ENCODE measurements at places on chromosomes 3 and 15.

DNA sequence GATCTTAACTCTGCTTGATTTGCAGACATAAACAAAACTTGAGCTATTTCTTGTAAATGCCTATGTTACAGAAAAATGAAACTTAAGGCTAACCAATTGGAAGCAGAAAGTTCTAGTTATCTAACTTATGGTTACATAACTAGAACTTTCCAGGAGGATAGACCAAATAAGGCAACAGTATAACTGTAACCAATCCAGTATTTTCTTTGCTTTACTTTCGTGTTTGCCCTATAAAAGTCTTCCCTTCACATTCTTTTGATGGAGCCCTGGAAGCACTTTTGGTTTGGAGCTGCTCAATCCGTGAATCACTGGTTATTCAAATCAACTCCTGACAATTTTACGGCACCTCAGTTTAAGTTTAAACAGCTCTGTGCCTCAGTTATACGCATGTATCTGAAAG lies 164.6 kb downstream of the SUCLG2 start:
- no peak for DNase-seq

DNA sequence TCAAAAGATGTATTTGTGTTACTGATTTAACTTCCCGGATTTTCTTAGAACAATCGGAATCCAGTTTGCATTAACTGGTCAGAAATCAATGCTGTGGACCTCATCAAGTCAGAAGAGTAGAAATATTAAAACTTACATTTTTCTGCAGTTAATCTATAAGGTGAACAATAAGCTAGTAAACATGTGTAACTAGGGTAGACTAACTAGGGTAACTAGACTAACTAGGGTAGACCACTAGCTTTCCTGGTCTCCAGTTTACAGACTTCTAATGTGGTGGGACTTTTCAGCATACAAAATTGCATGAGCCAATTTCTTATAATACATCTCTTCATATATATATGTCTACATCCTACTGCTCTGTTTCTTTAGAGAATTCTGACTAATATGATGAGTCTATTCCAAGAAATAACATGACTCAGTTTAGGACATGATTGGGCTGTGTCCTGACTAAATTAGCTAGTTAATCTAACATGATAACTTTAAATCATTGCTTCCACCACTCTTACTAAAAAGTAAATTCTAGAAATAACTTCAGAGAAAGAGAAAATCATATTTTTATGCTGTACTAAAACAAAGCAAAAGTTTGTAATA lies 5.3 kb downstream of the PLSCR2 start:
- no peak for DNase-seq

DNA sequence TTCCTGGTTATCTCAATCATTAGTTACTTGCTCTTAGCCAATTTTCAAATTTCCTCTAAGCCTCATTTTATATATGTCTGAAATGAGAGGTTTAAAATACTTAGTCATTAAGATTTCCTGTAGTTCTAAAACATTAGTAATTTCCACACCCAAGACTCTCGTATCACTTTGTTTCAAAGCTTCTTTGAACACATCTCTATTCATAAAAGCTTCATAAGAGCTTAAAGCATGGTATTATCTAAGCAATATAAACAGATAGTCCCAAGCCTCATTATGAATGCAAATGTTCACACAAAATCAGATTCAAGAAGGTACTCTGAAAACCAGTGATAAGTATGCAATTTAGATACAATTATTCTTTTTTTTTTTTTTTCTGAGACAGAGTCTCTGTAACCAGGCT lies 217.0 kb downstream of the FMN1 start:
- DNase-seq = no peak

DNA sequence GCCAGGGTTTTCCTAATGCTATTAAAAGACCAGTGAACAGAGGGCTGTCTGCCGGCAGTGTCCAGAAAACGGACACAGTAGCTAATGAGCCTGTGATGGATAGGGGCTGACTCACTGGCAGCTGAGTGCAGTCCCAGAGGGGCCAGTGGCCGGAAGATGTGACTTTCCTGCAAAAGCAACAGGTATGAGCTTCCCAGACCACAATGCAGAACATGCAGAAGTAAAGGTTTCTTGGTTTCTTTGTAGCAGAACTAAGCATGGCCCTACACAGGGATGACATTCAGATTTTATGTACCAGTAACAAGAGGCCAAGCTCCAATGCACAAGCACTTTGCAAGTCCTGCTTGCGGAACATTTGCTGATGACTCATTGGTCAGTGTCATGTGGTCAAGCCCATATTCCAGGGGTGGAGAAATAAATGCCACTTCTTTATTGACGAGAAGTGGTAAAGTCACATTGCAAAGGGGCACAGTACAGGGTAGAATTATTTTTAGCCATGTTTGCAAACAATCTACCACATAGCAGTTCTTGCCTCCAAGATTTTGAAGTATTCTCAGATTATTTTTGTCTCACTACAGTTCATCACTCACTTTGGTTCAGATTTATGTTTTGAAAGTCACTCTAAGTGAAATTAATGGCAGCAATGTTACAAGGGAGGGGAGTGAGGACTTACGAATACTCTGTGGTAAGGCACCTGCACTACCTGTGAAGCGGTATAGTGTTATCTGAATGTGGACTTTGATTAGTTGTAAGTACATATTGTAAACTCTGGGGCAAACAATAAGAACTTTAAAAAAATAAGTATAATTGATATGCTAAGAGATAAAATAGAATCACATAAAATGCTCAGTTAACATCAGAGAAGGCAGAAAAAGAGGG lies 263.3 kb downstream of the ABHD5 start:
- DNase-seq = no peak

DNA sequence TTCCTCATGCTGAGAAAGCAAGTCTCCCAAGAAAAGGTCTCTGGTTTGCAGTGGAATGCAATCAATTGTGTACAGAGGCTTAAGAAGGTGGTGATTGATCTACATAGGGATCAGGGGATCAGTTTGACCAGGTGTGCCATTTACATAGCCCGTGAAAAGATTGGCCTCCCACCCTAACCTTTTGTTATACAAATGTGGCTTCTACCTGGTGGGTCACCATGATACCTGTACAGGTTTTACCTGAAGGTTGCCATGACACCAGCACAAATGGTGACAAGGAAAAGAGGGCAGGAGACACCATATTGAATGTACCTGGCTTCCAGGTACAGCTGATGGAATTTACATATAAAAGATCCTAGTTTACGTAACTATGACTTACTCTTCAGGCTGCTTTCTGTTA lies 25.5 kb upstream of the TEX55 start:
- no peak for DNase-seq

DNA sequence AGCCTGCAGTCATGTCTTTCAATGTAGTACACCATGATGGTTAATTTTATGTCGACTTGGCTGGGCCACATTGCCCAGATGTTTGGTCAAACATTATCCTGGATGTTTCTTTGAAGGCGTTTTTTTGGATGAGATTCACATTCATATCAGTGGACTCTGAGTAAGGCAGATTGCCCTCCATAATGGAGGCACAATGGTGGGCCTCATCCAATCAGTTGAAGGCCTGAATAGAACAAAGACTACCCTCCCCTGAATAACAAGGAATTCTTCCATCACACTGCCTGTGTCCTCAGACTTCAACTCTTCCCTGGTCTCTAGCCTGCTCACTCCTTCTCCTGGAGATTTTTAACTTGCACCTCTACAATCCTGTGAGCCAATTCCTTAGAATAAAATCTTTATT lies 83.8 kb upstream of the CHL1 start:
- DNase-seq = no peak

GRCh38 chr3:59247402-59247841 lies 197.6 kb upstream of the CFAP20DC start:
- no peak for DNase-seq

GRCh38 chr3:168864107-168865021 lies 768.6 kb upstream of the GOLIM4 start:
- no peak for DNase-seq

DNA sequence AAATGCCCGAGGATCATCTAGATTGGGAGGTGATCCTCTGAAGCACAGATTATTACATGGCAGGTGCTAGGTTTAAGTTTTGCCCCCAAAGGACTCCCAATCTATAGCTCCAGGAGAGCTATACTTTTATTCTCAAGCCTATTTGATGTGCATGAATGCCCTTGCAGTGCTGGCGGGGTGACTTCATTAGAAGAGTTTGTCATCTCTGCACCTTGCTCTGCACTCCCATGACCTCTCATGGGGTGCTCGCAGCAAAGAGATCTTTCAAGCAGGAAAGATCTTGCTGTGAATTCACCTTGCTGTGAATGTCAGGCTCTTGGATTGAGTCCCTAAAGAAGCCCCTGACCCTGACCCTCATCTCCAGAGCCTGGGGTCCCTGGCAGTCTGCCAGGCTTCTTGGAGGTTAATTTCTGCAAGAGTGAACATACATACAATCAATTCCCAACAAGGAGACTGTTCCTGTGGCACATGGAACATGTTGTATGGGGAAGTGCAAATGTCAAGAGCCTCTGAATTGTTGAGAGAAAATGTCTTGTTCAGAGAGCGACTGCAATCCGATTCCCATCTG lies 45.9 kb downstream of the FAM43A start:
- DNase-seq = no peak

GRCh38 chr3:134350861-134351311 lies 23.4 kb downstream of the AMOTL2 start:
- DNase-seq = no peak

- DNase-seq = no peak
Observed at GRCh38 chr3:134423153-134423552, 48.9 kb upstream of the AMOTL2 start.

- no peak for DNase-seq
Observed at GRCh38 chr15:73751511-73751898, 1.6 kb downstream of the INSYN1 start.

- no peak for DNase-seq
Observed at GRCh38 chr3:34109021-34109420, 310.6 kb downstream of the PDCD6IP start.

- DNase-seq = no peak
Observed at GRCh38 chr3:9994086-9994844, 7.6 kb upstream of the EMC3 start.

DNA sequence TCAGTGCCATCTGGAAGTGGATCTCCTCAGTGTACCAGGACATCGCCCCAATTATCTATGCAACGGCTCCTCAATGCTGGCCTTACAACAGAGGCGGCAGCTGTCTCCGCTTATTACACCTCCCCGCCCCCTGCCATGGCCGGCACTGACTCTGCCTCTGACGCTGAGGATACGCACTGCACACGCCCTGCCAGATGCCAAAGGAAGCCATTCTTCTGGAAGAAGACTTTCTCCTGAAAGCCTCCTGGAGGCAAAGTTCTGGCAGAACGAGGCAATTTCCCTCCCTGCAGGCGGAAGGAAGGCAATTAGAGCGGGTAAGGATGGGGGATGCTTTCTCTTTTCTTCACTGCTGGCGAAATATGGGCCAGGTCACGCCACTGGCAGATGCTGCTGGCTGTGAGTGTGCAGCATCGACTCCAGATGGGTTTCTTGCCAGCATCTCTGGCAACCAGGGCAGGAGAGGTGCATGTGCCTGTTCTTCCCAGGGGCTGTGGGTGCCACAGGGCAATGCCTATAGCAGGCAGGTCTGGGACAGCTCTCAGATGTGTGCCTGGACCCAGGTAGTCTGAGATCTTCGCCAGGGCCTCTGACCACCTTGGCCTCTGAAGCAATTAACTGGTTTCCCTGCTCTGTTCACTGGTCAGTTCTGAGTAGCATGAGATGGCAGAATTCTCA lies 62.2 kb upstream of the MRPS22 start:
- no peak for DNase-seq

DNA sequence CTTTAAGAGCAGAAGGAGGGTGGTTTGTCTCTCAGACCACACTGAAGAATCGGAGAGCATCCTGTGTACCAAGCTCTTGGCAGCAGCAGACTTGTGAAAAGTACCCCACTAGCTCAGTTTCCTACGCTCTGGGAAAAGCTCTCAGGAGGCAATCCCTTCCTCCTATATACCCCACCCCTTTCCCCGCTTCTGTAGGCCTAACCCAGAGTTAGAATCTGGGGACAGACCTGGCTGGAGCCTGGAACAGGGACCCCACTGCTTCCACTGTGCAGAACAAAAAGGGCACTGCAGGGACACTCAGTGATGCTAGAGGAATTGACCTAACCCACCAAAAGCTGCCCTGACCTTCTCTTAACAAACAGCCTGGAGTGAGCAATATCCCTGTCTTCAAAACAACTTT lies 70.0 kb upstream of the CCDC39 start:
- DNase-seq = no peak

- no peak for DNase-seq
Observed at GRCh38 chr3:19645093-19645492, 288.9 kb downstream of the EFHB start.

GRCh38 chr15:67746450-67746849 lies 78.9 kb upstream of the SKOR1 start:
- DNase-seq = no peak

DNA sequence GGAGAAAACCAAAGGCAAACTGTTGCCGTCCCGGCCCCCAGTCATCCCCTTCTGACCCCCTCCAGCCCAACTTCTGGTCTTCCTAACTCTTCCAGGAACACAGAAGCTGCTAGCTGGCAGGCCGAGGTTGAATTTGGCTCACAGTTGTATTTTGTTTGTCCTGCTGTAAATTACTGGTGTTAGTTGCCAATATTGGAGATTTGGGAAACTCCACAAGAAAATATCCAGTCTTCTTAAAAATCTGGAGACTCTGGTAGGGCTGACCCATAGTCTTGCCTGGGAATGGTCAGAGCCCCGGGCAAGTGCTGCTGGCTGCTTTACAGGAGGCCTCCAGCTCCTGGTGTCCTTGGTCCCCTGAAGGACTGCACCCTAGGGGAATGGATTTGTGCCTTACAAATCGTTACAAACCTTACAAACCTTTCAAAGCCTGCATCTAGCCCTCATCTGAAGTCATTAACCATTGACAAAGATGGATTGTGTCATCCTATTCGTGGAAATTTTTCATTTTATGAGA lies 112.0 kb upstream of the MCTP2 start:
- no peak for DNase-seq

DNA sequence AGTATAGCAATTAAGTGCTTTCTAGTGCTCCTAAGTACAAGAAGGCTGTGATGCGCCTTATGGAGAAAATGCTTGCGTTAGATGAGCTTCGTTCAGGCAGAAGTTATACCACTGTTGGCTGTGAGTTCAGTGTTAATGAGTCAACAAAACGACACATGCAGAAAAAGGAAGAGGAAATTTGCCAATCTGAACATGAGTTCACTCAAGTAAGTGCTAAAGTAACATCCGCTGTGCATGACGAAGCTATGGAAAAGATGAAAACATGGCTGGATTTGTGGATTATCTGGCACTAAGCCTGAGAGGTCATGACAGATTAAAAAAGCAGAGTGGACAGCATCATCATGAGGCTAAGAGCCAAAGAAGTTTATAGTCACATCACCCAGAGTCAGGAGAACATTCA lies 36.9 kb downstream of the SH3BP5 start:
- no peak for DNase-seq

- DNase-seq = no peak
Observed at GRCh38 chr3:15427981-15428380, 583 bp downstream of the EAF1 start.

DNA sequence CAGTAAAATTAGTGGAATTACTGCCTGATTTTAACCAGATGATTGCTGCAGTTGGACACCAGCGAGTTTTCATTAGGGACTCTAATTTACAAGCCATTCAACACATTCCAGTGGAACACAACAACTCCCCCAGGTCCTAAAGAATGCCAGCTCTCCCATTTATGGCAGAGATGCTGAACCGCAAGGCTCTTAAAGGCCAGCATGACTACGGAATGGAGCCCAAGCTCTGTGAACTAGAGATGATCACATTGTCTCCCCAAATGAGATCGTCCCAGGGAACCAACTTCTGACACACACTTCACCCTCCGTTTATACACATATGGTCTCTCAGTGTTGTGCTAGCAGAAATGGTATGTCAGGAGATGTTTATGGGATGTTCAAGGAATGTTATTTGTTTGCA lies 446.2 kb upstream of the NR2F2 start:
- no peak for DNase-seq

Measured in right renal cortex interstitium (tissue), 3 donors.